ENCODE measurements at places on chromosomes 11 and 22.

DNA sequence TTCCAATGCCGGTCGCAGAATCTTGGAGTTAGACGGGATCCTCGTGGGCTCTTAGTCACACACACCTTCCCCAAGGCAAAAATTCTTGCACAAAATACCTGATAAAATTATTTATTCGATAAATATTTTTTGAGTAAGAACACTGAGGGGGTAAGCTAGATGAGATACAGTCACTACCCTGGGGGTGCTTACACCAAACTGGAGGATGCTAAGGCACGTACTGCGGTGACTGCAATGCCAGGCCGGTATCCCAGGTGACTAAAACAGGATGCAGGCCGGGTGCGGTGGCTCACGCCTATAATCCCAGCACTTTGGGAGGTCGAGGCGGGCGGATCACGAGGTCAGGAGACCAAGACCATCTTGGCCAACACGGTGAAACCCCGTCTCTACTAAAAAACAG is 1.7 kb upstream of the MRTFA start:
- DNase-seq, result no peak

DNA sequence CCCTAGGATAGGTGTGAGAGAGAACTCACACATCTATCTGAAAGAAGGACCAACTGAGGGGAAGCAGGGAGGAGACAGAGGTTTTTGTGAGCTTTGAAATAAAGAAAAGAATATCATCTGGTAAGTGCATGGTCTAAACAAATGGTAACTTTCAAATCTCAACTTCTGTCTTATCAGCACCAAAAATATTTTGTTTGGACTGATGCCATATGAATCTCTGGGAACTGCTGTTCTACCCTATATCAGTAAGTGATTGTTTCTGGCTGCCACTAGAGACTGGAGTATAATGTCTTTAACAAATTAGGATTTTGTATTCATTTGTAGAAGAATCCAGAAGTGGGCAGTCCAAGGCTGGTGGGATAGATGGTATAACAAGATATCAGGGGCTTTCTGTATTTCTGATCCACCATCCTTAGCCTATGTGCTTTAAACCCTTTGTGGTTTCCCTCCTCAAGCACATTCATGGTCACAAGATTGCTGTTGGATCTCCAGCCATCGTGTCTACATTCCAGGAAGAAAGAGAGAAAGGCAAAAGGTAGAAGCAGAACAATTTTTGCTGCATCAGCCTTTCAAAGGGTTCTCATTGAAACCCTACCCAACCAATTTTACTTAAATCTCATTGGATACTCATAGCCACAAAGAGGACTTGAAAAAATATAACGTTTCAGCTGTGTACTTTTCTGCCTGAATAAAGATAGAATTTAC is 4.7 kb downstream of the HEPHL1 start:
- no peak for DNase-seq

DNA sequence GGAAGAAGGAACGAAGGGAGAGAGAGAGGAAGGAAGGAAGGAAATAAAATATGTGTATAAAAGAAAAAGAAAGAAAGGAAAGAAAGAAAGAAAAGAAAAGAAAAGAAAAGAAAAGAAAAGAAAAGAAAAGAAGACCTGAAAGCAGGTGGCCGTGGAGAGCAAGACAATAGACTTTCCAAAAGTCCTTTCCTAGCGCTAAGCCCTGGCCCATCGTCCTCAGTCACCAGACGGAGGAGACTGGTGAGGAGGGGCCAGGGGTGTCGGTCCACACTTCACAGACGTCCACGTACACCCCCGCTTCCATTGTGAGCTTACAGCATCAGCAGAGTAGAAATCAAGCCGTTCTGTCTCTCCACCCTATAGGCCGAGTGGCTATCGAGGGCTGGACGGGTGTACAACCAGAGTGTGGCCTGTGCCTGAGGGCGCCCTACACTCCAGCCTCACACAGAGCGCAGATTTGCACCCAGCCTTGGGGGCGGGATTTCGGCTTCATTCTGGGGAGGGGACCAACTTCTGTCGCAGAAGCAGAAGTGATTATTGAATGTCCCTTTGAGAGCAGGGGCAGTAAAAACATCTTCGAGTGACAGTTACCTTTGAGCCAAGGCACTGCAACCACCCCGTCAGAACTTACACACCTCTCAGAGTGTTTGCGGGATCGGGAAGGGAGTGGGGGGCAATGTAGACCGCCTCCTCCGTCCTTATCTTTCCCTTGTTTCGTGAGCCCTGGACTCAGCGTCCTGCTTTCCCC is 2.0 kb upstream of the BSX start:
- DNase-seq, result no peak

GRCh38 chr11:103987629-103988594 is 48.5 kb upstream of the DDI1 start:
- no peak for DNase-seq
